Activated CD8-positive, alpha-beta T cell treated with anti-CD3 and anti-CD28 coated beads for 36 hours (primary cell): ENCODE measurements at places on chromosomes 4 and X. TPM values are rescaled to one million over a fixed set of nuclear protein-coding genes. Genes with fewer than 3 reads are reported as not detected.

- peak overlapping the region; percentile 84 for H3K4me3 ChIP-seq
- no peaks in the 10 kb centered on the region for H3K27me3 ChIP-seq
- peaks cover 4% of the 10 kb centered on the region for H3K4me1 ChIP-seq
- H3K36me3 ChIP-seq, result no peaks in the 10 kb centered on the region
- peak overlapping the region; percentile 80 for H3K27ac ChIP-seq
These were observed 191.2 kb downstream of the RRAGB start for GRCh38 chrX:55908661-55909212.

GRCh38 chr4:18518098-18518497 is 496.5 kb upstream of the LCORL start:
- no peak for DNase-seq
- no peak overlapping the region for H3K4me3 ChIP-seq
- H3K36me3 ChIP-seq, result no peaks in the 10 kb centered on the region
- peaks cover 4% of the 10 kb centered on the region for H3K27me3 ChIP-seq
- no peak overlapping the region for H3K27ac ChIP-seq
- H3K4me1 ChIP-seq, result no peaks in the 10 kb centered on the region

DNA sequence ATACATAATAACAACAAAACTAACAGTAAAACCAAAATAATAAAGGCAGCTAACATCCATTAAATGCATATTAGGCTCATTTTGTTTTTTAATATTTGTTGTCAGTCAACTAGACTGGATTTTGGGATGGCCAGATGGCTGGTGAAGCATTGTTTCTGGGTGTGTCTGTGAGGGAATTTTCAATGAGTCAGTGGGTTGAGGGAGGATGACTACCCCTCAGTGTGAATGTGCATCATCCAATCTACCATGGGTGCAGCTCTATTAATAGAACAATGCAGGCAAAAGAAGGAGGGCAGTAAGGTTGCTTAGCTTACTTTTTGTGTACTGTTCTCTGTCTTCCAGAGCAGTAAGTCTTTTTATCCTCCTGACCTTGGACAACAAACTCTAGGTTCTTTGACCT is 484.2 kb upstream of the HS3ST1 start:
- no peak overlapping the region for H3K4me3 ChIP-seq
- H3K27ac ChIP-seq, result no peak overlapping the region
- no peak for DNase-seq
- no peaks in the 10 kb centered on the region for H3K36me3 ChIP-seq

GRCh38 chr4:181618896-181619295 is 624.3 kb upstream of the TENM3 start:
- no peaks in the 10 kb centered on the region for H3K36me3 ChIP-seq
- no peak for DNase-seq
- H3K4me1 ChIP-seq, result no peaks in the 10 kb centered on the region
- H3K27ac ChIP-seq, result no peak overlapping the region
- no peak overlapping the region for H3K4me3 ChIP-seq

DNA sequence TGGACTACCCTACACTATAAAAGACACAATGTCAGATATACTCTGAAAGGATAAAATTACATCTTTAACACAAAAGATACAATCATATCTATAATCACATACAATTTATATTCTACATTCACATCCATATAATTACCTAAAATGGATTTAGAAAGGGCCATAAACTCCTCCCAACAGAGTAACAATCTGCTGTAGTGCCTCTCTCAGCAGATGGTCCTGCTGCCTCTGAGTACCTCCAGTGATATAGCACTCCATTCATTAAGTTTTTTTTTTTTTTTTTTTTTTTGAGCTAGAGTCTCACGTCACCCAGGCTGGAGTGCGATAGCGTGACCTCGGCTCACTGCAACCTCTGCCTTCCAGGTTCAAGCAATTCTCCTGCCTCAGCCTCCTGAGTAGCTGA is 7.4 kb downstream of the ANKRD37 start:
- H3K27me3 ChIP-seq, result no peaks in the 10 kb centered on the region
- no peak overlapping the region for H3K4me3 ChIP-seq

The SPANXB1 gene
- not detected for total RNA-seq

GRCh38 chr4:102574317-102574716 is 73.2 kb downstream of the NFKB1 start:
- peaks cover 79% of the 10 kb centered on the region for H3K36me3 ChIP-seq
- DNase-seq, result no peak
- peaks cover 68% of the 10 kb centered on the region for H3K4me1 ChIP-seq
- H3K4me3 ChIP-seq, result no peak overlapping the region
- H3K27ac ChIP-seq, result peak overlapping the region; percentile 35

The CSTF2 gene
- total RNA-seq, result 42.0 TPM

DNA sequence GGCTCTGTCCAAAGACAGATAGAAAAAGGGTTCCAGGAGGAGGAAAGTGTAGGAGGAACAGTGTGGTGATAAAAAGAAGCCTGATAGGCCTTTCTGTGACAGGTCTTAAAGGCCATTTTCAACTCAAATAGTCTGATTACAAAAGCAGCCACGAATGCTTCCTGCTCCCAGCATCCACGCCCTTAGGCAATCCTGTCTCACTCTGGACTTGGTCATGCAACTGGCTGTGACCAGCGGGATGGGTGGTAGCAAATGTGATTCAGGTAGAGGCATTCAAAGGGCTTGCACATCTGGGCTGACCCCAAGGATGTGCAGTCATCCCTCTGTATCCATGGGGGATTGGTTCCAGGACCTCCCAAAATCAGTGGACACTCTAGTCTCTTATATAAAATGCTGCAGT is 14.4 kb upstream of the SEPSECS start:
- peaks cover 11% of the 10 kb centered on the region for H3K36me3 ChIP-seq
- H3K27me3 ChIP-seq, result no peaks in the 10 kb centered on the region
- H3K4me3 ChIP-seq, result no peak overlapping the region
- DNase-seq, result no peak

- H3K4me1 ChIP-seq, result peaks cover 8% of the 10 kb centered on the region
- no peak overlapping the region for H3K27ac ChIP-seq
These were observed 153.3 kb downstream of the BCOR start for GRCh38 chrX:39944416-39944815.

GRCh38 chr4:111946800-111947199 is 198.5 kb upstream of the FAM241A start:
- peaks cover 1% of the 10 kb centered on the region for H3K27me3 ChIP-seq
- DNase-seq, result no peak
- H3K27ac ChIP-seq, result no peak overlapping the region
- no peaks in the 10 kb centered on the region for H3K4me1 ChIP-seq
- H3K36me3 ChIP-seq, result no peaks in the 10 kb centered on the region
- no peak overlapping the region for H3K4me3 ChIP-seq

- no peaks in the 10 kb centered on the region for H3K27me3 ChIP-seq
- H3K27ac ChIP-seq, result no peak overlapping the region
- H3K36me3 ChIP-seq, result no peaks in the 10 kb centered on the region
These were observed 325.0 kb downstream of the RAB28 start for GRCh38 chr4:13159041-13159620.

The ADAM29 gene
- total RNA-seq, result not detected
